ENCODE measurements at places on chromosomes 2 and 18. TPM values are rescaled to one million over a fixed set of nuclear protein-coding genes. Genes with fewer than 3 reads are reported as not detected.

The ITGB6 gene
- total RNA-seq, result 0.33 TPM

The FSHR gene
- not detected for total RNA-seq

The NEU2 gene
- total RNA-seq, result not detected

The GPR45 gene
- not detected for total RNA-seq

The POTEE gene
- 0.32 TPM for total RNA-seq

The C2orf78 gene
- total RNA-seq, result not detected

The INPP5D gene
- total RNA-seq, result 0.66 TPM

The VWA3B gene
- not detected for total RNA-seq

The CRYBA2 gene
- not detected for total RNA-seq

The CRYGC gene
- not detected for total RNA-seq

The DOK6 gene
- not detected for total RNA-seq

The EFEMP1 gene
- total RNA-seq, result 41.7 TPM

The ALS2 gene
- total RNA-seq, result 45.7 TPM

The PAIP2B gene
- 0.21 TPM for total RNA-seq

The RFTN2 gene
- 0.70 TPM for total RNA-seq

The FAM161A gene
- 0.81 TPM for total RNA-seq

The PLEKHM3 gene
- total RNA-seq, result 6.4 TPM

The PDE1A gene
- total RNA-seq, result 4.2 TPM

The TLX2 gene
- 0.23 TPM for total RNA-seq

The ZAP70 gene
- not detected for total RNA-seq

The PXDN gene
- total RNA-seq, result 403 TPM

The CD28 gene
- not detected for total RNA-seq

The SOX11 gene
- not detected for total RNA-seq

The RAB6D gene
- not detected for total RNA-seq

The CCDC178 gene
- not detected for total RNA-seq

The GAREM1 gene
- total RNA-seq, result 0.18 TPM

The REEP1 gene
- total RNA-seq, result 0.10 TPM

The C18orf32 gene
- total RNA-seq, result 29.7 TPM

Measured in HFFc6 (cell line).